ENCODE measurements at places on chromosomes 7 and 10. TPM values are rescaled to one million over a fixed set of nuclear protein-coding genes. Genes with fewer than 3 reads are reported as not detected.

Gene FBXL13
- total RNA-seq = 2.6 TPM

Gene CUBN
- 5.2 TPM for total RNA-seq

Gene TMEM273
- total RNA-seq = 44.7 TPM

Gene NME8
- 1.2 TPM for total RNA-seq

Gene CPXM2
- total RNA-seq = 169 TPM

Gene EBF3
- total RNA-seq = 23.3 TPM

Gene UNCX
- total RNA-seq = not detected

Gene FIS1
- total RNA-seq = 146 TPM

Gene DKK1
- 2.4 TPM for total RNA-seq

Gene RPP38
- 8.2 TPM for total RNA-seq

Gene LMTK2
- total RNA-seq = 16.6 TPM

Gene ARHGEF5
- 9.0 TPM for total RNA-seq

Gene PVRIG
- total RNA-seq = 0.23 TPM

Gene OGDHL
- not detected for total RNA-seq

Gene AKR1B1
- 60.3 TPM for total RNA-seq

Gene UTF1
- total RNA-seq = not detected

Gene GNB2
- total RNA-seq = 185 TPM

Gene CHAT
- not detected for total RNA-seq

Gene NAT16
- total RNA-seq = not detected

Gene AKR1C4
- not detected for total RNA-seq

Gene FAM25A
- total RNA-seq = not detected

Gene SYCE1
- 0.48 TPM for total RNA-seq

Gene MDFIC
- 37.2 TPM for total RNA-seq

Gene PCLO
- 0.52 TPM for total RNA-seq

Gene TAF6
- 38.7 TPM for total RNA-seq

Gene OR2A42
- not detected for total RNA-seq

Gene CEP55
- 1.4 TPM for total RNA-seq

Gene PKD2L1
- total RNA-seq = 0.71 TPM

Gene MKX
- total RNA-seq = 4.5 TPM

Gene AEBP1
- total RNA-seq = 1,098 TPM

Gene MYL10
- total RNA-seq = not detected

Gene PIP
- total RNA-seq = not detected

Gene CNTNAP2
- total RNA-seq = not detected

Gene TBC1D12
- 10.9 TPM for total RNA-seq

Gene PTF1A
- total RNA-seq = not detected

Gene NKX1-2
- total RNA-seq = not detected

Gene ZNF488
- not detected for total RNA-seq

Gene DNAH11
- total RNA-seq = 3.3 TPM

Gene BTBD16
- 2.4 TPM for total RNA-seq

Gene MYPN
- not detected for total RNA-seq

Gene PSMG3
- total RNA-seq = 14.1 TPM

Gene ANXA8
- 0.27 TPM for total RNA-seq

Gene EGR2
- total RNA-seq = 11.4 TPM
